ENCODE measurements at places on chromosomes 1 and 21. TPM values are rescaled to one million over a fixed set of nuclear protein-coding genes. Genes with fewer than 3 reads are reported as not detected.

- peak; percentile 94 for DNase-seq
Observed at GRCh38 chr21:42187976-42188653, 30.8 kb upstream of the ABCG1 start.

PIGC gene
- 17.5 TPM for total RNA-seq

DNA sequence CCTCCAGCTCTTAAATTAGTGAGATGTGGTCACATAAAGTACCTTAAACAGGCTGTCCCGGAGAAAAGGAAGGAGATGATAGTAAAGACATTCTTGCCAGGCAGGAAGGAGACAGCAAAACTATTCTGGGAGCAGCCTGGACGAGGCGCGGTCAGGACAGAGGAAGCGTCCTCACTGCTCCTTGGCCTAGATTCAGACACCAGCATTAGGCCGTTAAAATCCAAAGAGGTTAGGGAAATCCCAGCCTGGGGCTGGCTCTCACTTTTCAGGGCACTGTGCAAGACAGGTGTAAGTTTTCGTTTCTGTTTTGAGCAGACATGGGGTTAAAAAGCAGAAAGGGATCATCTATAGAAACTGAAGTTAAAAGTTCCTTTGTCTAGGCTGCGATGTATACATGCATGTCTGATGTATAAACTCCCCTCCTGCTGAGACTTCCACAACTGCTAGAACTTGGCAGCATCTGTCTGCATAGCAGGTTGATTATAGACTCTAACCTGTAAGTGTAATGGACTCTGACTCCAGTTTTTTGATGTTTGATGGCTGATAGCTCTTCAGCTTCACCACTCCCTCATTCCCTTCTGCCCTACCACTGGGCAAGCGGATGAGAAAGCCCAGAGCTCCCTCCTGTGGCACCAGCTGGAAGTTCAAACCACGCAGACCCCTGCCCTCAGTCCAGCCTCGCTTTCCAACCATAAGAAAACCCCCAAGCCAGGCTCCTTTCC lies 21.5 kb downstream of the STPG1 start:
- DNase-seq = peak; percentile 80

POTED gene
- not detected for total RNA-seq

GRCh38 chr1:8873506-8874229 lies 4.8 kb downstream of the ENO1 start:
- DNase-seq = peak; percentile 94

DNA sequence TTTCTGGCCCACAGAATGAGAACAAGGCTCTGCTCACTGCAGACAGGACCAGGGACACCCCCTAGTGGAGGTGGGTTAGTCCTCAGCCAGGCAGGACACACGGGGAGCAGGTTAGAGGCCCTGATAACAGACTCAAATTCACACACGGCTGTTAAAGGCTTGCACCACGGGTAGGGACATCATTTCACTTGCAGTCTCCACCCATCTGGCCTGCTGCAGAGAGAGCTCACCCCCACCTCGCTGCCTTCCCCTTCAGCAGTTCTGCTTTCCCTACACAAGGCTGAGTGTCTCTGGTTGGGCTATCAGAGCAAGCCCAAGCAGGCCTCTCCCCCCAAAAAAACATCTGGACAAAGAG lies 20.6 kb downstream of the MEF2D start:
- DNase-seq = no peak

SPRR2F gene
- total RNA-seq = not detected

DNA sequence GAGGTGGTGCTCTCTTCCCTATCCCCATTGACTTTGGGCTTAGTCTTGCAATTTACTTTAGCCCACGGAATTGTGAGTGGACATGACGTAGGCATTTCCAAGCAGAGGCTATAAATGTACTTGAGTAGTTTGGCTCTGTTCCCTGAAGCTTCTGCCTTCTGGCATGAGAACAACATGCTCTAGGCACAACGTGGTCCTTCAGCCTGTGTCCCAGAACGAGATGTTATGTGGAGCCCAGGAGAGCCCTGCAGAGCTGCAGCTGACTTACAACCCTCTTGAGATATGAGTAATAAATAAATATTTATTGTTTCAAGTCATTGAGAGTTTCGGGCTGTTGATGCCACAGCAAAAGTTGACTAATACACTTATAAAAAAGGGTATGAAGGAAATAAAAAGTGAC lies 105.2 kb upstream of the HMGB4 start:
- no peak for DNase-seq

TMEM240 gene
- not detected for total RNA-seq

GPR61 gene
- total RNA-seq = 0.31 TPM

DNA sequence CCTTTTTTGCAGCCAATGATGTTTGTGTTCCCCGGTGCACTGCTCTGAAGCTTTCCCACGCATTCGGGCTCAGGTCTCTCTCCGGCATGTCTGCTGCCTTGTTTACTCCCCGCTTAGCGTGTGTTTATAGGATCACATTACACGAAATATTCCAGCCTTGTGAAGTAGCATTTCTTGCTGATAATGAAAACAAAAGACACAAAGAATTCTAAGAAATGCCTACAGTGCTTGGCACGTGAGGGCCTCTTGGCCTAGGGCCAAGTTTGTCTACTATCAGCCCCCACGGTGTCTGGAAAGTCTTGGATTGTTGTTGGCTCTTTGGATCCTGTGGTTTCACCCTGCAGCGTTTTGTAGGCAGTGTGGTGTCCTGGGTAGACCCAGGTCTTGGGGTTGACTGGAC lies 11.2 kb upstream of the GSTM4 start:
- DNase-seq = no peak

NKAIN1 gene
- not detected for total RNA-seq

RAB4A gene
- total RNA-seq = 19.9 TPM

All from activated naive CD4-positive, alpha-beta T cell treated with anti-CD3 and anti-CD28 coated beads for 36 hours (primary cell).